ENCODE measurements at places on chromosomes 11 and 22.

DNA sequence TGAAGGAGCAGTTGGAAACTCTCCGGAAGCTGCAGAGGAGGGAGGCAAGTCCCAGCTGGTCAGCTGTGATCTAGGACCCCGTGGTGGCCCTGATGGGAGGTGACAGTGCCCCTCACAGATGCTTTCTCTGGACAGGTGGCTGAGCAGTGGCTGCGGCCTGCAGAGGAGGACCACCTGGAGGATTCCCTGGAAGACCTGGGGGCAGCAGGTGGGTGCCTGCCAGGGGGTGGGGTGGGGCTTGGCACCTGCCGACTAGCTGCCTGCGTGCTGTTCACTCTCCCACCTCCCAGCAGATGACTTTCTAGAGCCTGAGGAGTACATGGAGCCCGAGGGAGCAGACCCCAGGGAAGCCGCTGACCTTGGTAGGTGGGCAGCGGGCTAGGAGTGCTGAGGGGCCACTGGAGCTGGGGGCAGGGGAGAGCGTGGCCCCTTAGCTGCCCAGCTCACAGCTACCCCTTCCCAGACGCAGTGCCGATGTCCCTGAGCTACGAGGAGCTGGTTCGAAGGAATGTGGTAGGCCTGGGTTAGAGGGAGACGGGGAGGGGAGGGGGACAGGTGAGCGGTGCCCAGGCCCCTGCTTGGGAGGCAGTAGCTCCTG is 3.1 kb downstream of the SCO2 start:
- DNase-seq: no peak

GRCh38 chr11:68166969-68167368 is 45.8 kb upstream of the CHKA start:
- DNase-seq: no peak

- DNase-seq: no peak
Measured at GRCh38 chr11:64406221-64406946, 47.4 kb downstream of the RPS6KA4 start.

GRCh38 chr11:112176077-112176476 is 765 bp downstream of the BCO2 start:
- DNase-seq: no peak

DNA sequence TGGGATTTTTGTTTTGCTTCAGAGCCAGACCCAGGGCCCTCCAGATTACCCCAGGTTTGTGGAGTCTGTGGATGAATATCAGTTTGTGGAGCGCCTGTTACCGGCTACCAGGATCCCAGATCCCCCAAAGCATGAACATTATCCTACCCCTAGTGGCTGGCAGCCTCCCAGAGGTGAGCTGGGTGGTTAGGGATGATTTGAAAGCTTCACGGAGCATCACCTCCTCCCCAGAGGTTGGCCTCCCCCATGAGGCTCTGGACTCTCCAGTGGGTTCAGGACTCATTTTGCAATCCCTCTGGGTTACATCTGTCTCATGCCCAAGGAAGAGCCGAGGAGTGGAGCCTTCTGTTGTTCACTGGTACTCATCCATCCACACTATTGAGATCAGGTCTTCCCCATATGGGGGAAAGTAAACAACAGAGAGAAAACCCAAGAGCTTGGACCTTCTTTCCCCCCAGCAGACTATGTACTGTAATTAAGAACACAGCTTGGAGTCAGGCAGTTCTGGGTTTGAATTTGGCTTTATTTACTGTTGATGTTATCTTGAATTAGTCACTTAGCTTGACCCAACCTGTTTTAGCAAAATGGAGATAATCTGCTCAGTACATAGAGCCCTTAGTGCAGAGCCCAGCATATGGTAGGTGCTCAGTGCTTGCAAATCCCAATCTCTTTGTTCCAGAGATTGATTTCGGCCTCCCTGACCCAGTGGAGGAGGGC is 2.5 kb downstream of the MRPL49 start:
- no peak for DNase-seq

- no peak for DNase-seq
Measured at GRCh38 chr11:13043912-13044628, 35.0 kb downstream of the RASSF10 start.

GRCh38 chr22:40670058-40670457 is 9.2 kb upstream of the MCHR1 start:
- DNase-seq: no peak

GRCh38 chr11:64186492-64187165 is 658 bp downstream of the STIP1 start:
- DNase-seq: no peak

- DNase-seq: no peak
Measured at GRCh38 chr11:28964811-28965210, 856.6 kb downstream of the METTL15 start.

GRCh38 chr11:133669371-133670053 is 137.2 kb upstream of the OPCML start:
- DNase-seq: no peak

- no peak for DNase-seq
Measured at GRCh38 chr11:60970369-60970774, 1.1 kb upstream of the CD6 start.

GRCh38 chr11:105838668-105839384 is 183.2 kb downstream of the MSANTD4 start:
- peak; percentile 44 for DNase-seq

GRCh38 chr11:79232346-79232745 is 208.5 kb downstream of the TENM4 start:
- DNase-seq: no peak

GRCh38 chr22:19680911-19681862 is 33.1 kb upstream of the SEPTIN5 start:
- no peak for DNase-seq

GRCh38 chr11:105574974-105575373 is 34.9 kb upstream of the GRIA4 start:
- DNase-seq: no peak

- no peak for DNase-seq
Measured at GRCh38 chr11:122293296-122294023, 177.4 kb upstream of the BLID start.

DNA sequence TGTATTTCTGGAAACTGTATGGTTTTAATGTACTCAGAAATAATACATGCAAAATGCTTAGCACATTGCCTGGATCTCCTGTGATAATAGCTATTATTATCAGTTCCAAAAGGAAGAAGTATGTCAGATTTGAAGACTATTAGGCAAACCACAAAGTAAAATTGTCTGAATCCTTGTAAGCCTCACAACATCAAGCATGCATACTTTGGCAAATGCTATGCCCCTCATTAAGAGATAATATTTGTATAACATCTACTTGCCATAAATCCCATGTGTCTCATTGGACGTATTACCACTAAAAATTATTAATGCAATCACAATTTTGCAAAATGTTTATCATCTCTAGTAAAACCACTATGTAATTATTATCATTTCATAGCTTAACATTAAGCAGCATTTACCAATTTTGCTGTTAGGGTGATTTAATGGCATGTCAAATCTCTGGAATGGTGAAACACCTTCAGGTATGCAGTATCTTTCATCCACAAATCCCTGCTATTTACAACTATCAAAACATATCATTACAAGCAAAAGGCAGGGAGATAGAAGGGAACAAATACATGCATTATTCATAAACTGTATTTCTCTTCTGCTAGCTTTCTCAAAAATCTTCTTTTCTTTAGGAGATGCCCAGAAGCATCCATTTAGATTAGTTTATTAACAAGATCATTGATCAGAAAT is 974.6 kb upstream of the RAG2 start:
- no peak for DNase-seq

- no peak for DNase-seq
Measured at GRCh38 chr11:13997881-13998280, 35.4 kb downstream of the SPON1 start.

DNA sequence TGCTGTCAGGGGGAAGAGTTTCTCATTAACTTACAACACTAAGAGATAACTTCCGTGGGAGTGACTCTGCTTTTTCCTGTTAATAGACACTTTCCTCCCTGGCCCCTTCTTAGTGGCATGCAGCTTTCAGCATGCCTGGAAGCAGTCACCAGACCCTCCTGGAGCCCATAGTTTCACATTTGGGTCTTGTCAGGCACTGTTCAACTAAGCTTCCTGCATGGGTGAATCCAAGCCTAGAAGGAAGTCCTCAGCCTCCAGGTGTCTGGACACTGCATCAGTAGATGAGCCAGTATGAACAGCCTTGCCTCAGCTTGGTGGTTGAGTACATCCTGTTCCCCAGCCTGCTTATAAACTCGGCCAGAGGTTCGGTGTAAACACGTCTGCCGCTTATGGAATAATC is 68.1 kb downstream of the PPP6R3 start:
- DNase-seq: no peak

DNA sequence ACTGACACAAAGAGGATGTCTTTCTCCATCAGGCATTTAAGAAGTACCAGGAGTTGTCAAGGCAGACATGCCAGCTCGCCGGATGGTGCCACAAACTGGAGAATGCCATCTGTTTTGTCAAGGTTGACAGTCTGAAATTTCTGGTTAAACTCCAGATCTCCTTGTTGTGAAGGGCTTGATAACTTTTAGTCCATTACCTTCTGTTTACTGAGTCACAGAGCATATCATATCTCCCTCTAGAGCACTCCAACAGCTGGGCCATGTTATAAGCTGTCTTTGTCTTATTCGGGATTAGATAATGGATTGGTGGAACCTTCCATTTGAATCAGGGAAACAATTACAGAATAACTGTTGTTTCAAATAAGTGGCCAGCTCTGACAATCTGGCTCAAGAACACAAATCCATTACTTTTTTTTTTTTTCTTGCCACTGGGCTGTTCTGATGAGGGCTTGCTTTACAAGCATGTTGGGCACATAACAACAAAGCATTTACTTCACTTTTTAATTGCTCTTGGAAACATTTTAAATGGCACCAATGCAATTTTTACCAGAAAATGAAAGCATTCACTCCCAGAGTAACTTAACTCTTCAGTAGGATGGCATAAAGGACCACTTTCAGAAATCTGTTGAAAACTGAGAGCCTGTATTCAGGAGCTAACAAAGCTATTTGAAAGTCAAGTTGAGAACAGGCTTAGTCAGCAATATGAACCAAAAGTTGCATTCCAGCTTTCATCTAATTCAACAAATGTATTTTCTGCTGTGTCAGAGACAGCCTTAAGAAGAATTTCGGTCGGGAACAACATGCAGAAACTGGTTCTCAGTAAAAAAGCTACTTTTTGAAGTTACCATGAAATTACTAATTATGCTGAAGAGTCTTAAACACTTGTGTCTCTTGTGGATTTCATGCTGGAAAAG is 227.6 kb upstream of the PITPNB start:
- DNase-seq: no peak
